ENCODE measurements at places on chromosomes 11 and 22.

DNA sequence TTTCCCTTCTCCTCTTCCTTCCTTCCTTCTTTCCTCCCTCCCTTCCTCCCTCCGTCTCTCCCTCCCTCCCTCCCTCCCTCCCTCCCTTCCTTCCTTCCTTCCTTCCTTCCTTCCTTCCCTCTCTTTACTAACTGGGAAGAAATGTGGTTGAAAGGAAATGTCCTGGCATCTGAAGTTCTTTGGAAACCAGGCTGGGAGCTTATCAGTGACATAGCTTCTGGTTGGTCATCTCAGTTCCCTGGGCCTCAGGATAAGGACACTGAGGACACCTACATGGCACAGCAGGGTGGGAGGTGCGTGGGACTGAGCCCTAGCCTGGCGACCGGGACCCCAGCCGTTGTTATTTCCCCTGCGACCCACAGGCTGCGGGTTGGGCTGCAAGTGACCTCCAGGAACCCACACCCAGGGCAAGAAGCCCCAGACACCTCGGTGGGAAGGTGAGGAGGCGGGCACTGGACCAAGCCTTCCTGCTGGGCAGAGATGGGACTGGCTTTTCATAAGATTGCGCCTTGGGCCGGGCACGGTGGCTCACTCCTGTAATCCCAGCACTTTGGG is 1486.5 kb downstream of the TBC1D22A start:
- DNase-seq = no peak

DNA sequence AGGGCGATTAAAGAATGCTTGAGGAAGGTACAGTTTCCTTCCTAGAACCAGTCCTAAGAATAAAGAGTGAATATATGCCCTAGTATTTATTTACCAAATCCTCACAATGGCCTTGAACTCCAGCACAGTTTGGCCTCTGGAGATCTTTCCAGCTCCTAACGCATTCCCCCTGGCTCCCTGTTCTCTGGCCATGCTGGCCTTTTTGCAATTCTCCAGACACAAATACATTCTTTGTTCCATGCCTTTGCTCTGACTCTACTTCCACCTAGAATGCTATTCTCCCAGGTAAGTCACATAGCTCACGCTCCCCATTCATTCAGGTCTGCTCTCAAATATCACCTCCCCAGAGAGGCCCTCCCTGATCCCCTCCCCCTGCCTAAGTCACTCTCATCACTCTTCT is 3.7 kb upstream of the DGKZ start:
- no peak for DNase-seq

GRCh38 chr11:90845126-90845525 is 622.3 kb upstream of the CHORDC1 start:
- no peak for DNase-seq

DNA sequence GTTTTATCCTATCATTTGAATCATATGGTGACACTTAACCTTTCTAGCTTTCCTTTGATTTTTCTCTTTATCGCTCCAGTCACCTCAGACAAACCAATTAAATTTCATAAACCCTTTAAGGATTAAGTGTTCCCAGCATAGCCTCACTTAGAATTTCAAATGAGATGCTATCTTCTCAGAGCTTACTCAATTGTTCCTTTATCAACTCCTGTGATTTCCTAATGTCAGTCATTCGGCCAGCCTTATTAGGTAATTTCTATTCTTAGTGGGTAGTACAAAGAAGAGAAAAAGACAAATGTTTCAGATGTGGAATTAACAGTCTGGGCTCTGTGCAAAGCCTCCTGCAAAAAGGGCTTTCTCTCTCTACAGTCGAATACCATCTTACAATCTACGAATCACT is 77.1 kb upstream of the CCDC90B start:
- DNase-seq = no peak

- no peak for DNase-seq
Observed at GRCh38 chr11:77063407-77063806, 3.4 kb upstream of the CAPN5 start.

GRCh38 chr11:128285321-128285720 is 302.0 kb downstream of the ETS1 start:
- DNase-seq = no peak

GRCh38 chr11:95991545-95991944 is 67.6 kb upstream of the MTMR2 start:
- no peak for DNase-seq

- DNase-seq = no peak
Observed at GRCh38 chr11:44313761-44314489, 4.0 kb upstream of the ALX4 start.

DNA sequence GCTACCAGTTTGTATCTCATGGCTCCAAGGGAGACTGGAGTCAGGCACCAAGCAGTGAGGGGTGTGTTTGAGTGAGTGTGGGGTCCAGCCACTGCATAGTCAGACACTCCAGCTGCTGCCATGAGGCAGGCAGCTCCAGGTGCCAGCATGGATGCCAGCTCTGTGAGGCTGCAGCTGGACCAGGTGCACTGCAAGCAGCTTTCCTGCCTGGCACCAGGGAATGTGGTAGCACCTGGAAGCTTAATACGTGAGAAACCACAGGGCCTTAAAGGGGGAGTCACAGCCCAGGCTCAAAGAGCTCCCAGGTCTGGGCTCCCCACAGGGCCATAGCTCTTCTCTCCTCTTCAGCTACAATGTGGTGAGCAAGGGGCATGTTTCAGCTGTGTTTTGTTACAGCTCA is 817.8 kb upstream of the LUZP2 start:
- no peak for DNase-seq

GRCh38 chr11:69546735-69547370 is 65.4 kb downstream of the LINC01488 start:
- DNase-seq = peak; percentile 31

DNA sequence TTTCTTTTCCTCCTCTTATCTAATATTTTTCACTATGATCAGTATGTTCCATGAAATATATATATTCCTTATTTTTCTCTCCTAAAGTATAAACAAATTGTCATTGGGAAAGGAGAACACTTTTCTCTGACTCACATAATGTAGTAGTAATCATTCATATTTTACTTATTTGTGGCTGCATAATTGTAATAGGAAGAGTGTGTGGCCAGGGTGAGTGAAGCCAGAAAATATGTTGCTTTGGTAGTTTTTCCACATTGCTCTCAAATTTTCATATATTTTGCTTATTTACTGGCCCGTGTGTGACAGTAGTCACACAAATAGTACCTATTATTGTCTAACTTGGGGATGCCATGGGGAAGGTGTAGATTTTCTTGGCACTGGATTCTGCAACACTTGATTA is 172.1 kb downstream of the DYNC2H1 start:
- no peak for DNase-seq

DNA sequence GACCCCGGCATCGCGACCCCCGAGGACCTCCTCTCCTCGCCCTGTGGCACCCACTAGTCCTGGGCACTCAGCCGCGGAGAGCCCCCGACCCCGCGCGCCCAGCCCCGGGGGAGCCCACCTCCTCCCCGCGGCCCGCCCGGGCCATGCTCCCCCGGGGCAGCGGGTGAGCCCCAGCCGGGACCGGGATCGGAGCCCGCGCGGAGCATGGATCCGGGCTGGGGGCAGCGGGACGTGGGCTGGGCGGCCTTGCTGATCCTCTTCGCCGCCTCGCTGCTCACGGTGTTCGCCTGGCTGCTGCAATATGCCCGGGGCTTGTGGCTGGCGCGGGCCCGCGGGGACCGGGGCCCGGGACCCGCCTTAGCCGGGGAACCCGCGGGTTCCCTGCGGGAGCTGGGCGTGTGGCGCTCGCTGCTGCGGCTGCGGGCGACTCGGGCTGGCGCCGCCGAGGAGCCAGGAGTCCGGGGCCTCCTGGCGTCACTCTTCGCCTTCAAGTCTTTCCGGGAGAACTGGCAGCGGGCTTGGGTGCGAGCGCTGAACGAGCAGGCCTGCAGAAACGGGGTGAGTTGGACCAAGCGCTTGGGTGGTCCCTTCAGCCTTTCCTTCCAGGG is 498 bp downstream of the C2CD2L start:
- DNase-seq = no peak

- DNase-seq = peak; percentile 60
Observed at GRCh38 chr11:47797633-47798032, 30.5 kb upstream of the FNBP4 start.

DNA sequence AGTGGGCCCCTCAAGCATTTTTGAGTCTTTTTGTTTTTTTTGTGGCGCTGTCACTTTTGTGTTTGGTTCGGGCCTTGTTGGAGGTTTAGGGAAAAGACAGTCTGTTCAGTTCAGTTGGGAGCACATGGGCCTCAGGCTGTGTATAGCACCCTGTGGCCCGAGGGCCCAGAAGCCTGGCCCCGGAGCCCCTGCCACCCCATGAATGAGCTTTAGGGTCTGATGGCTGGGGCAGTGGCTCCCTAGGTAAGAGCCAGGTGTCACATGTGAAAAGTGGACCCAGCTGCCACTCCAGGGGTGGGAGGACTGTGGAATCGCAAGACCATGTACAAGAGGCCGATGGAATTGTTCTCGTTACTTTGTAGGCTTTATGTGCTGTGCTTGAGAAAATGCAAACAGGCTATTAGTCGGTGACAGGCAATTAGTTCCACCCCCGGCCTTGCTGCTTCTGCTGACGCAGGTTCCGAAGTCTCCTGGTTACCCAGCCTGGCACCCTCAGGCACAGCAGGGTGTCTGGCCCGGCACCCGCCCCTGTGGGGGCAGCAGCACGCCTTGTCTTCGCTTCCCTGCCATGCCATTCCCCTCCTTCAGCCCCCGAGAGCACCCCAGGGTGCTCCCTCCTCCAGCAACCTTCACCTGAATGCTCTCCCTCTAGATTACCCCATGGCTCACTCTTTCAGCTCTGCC is 38.2 kb upstream of the PARVG start:
- no peak for DNase-seq

GRCh38 chr11:3077189-3077836 is 20.1 kb upstream of the CARS1 start:
- no peak for DNase-seq

GRCh38 chr11:118953265-118953664 is 2.8 kb upstream of the UPK2 start:
- DNase-seq = no peak

DNA sequence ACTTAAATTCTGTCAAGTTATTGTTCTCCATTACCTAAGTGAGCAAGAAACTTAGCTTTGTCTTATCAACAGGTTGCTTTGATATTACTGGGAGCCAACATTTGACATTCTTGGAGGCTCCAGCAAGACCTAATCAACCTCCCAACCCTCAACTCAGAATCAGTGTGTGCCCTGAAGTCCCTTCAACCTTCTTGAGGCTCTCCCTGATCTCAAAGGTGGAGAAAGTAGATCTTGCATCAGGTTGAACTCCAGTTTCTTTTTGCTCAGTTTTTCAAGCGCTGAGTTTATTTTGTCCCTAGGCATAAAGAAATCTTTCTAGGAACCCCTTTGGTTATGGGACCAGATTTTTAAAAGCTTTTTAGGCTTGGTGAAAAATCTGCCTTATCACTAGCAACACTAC is 1.4 kb downstream of the FAM111A start:
- DNase-seq = no peak

GRCh38 chr11:109374441-109374840 is 47.5 kb upstream of the C11orf87 start:
- no peak for DNase-seq

DNA sequence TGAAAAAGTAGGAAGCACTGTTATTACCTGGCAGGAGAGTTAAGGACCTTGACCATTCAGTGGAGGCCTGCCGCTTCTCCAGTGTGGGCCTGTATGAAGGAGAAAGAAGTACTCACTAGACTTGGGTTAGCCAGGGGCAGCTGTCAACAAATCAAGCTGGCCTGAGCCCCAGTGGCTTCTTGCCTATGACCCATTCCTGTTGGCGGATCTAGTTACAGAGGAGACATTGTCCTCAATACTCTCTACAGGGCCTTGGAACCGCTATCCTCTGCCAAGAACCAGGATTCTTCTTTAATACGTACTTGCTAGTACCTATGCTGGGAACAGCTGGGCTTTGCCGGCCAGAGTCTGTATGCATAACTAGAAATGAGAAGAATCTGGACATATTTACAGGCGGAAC is 68.1 kb downstream of the ALX4 start:
- DNase-seq = no peak

DNA sequence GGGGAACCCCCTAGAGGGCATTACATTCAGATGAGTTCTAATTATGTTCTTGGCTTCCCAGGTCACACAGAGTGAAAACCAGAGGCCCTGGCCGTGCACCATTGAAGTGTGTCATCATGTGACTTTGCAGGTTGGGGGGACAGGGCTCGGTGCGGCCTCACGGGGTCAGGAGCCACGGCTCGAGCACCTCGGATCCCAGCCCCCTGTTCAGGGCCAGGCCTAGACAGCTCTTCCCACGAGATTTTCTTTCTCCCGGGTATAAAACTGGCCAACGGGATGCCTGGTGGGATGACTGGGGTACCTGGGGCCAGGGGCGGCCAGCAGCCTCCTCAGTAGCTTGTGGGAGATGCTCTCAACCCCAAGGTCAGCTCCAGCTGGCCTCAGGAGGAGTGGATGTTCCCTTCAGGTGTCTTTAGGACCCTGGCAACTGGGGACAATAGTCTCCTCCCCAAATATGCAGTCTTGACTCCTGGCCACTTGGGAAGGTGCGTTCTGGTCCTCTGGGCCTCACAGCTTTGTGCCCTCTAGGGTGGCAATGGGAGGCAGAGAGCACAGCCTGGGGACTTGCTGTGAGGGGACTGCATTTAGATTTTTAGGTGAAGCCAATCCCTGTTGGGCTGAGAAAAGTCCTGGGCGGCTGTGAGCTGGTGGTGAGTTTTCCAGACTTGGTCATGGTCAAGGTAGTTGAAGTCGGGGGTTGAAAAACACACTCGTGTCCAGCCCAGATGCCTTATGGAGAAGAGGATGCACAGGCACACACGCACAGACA is 95.6 kb downstream of the KCNQ1 start:
- no peak for DNase-seq

GRCh38 chr11:61958590-61958989 is 8.4 kb downstream of the BEST1 start:
- DNase-seq = no peak

- DNase-seq = no peak
Observed at GRCh38 chr11:108966206-108966605, 301.3 kb downstream of the DDX10 start.

DNA sequence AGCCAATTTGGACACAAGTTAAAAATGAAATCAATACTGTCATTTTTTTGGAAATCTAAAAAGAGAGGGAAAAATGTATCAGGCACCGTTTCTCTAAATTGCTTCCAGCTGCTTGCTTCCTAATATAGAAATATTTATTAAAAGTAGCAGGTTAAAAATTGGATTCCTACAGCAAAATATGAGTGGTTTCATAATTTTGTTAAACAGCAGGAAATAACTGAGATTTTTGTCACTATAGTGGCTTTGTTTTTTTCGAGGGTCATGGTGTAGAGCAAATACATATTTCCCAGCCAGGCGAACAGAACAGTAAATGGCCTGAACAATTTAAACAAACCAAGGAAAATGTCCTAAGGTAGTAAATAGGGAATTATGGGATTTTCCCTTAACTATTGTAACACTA is 159.7 kb downstream of the DDX10 start:
- no peak for DNase-seq

- no peak for DNase-seq
Observed at GRCh38 chr11:93059117-93059957, 89.9 kb downstream of the MTNR1B start.

GRCh38 chr22:47035425-47035881 is 273.0 kb downstream of the TBC1D22A start:
- no peak for DNase-seq

DNA sequence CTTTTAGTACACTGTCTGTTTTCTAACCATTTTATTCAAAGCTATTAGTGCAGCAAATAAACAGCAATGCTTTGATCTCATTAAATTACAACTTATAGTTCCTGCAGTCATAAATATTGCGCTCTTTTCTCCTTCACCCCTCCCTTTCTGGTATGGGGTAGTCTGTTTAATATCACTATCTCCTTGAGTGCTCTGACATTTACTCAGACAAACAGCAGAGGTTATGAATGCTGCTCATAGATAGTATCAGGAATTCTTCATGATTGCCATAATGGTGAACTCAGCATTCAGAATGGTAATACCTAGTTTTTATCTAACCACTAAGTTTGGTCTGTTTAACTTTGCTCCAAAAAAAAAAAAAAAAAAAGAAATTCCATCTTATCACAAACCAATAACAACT is 87.4 kb downstream of the EIF3M start:
- no peak for DNase-seq
